ENCODE measurements at places on chromosomes 16 and 17.

DNA sequence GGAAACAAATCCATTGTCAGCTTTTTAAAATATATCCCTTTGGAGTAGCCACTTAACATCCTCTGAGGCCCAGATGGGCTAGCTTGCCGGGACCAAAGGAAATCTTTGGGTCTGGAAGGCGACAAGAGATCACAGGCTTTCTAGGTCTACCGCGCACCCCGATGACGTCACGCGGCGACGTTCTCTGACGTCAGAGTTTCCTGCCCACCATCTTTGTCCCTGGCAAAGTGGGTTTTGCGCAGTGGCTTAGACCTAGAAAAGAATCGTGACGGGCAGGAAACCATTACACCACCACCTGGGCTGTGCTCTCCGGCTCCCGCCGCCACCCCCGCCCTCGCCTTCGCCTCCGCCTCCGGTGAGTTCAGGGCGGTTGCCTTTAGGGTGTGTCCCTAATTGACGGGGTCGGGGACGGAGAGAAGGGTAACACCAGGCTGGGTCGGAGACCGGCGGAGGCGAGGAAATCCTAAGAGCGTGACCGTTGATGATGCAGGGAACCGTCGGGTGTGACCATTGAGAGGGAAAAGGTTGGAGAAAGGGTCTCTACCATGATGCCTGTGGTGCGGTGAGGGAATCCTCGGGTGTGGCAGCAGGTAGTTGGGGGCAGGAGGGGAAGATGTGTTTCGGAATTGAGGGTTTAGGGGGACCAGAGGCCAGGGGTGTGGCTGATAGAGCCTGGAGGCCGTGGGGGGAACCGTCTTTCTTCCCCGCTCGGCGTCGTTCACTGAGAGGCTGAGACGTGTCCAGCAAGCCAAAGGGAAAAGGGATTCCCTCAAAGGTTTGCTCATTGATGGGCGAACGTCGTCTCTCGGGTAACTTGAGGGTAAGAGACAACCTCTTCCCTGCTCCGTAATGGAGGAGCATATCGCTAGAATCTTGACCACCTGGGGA lies at the start of gene AP2B1:
Gene AP2B1, plus strand, starts transcription at position 249 of the 888 bp plus-strand sequence. CDS start 6,709 bp downstream, outside the sequence.
- peak; percentile 94 for DNase-seq

GRCh38 chr17:34173241-34173640 lies 81.8 kb upstream of the CCL2 start:
- no peak for DNase-seq

DNA sequence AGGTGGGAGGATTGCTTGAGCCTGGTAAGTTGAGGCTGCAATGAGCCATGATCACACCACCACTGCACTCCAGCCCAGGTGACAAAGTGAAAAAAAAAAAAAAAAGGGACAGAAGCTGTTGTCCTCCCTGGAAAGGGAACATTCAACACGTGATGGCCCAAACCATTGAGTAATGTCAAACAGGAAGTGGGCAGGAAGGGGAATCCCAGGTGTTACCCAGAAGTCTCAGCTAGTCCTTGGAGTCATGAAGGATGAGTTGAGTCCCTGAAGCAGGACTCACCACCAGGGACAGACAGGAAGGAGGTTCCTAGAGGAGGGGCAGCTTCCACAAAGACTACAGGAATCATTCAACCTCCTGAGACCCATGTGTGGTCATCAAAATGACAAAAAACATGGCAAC lies 19.8 kb upstream of the CMIP start:
- no peak for DNase-seq

DNA sequence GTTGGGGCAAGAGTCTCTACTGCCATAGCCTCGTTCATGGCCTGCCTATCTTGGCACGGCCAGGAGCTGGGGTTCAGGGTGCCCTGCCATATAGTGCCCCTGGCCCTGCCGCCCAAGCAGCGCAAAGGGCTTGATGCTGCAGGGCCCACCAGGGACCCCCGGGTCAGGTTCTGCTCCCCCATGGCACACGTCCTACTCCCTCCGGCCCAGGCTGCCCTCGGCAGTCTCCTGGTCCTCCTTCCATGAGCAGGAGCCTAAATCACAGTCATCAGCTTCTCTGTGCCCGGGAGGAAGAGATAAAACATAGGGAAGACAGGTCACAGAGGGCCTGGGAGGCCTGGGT lies 55.9 kb upstream of the MTSS2 start:
- no peak for DNase-seq

DNA sequence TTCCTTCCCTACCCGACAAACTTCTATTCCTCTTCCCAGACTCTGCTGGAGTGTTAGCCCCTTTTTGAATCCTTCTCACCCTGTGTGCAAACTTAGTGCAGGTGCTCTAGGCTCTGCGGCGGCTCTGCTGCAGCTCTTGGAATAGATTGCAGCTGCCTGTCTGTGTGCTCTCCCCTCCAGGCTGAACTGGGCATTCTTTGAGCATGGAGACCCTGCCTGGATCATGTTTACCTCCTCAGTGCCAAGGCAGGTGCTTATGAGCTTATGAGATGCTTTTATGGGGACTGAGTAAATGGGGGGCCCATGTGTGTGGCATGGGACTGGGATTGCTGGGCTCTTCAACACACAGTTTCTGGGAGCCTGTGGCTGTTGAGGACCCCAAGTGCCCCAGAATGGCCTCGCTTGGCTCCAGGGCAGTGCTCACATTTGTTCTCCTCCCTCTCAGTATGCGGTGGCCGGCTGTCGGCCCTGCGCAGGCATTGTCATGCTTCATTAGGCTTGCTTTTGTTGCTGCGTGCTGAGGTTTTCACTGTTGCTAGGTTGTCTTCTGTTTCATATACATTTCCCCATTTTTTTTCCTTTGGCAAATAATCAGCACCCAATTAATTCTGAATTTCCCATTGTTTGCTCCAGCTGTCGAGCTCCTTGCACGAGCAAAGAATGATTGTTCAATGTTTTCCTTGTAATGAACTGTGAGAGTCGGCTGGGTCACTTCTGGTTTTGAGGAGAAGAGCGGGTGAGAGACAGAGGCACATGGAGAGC lies 185.5 kb upstream of the NLRP1 start:
- no peak for DNase-seq

DNA sequence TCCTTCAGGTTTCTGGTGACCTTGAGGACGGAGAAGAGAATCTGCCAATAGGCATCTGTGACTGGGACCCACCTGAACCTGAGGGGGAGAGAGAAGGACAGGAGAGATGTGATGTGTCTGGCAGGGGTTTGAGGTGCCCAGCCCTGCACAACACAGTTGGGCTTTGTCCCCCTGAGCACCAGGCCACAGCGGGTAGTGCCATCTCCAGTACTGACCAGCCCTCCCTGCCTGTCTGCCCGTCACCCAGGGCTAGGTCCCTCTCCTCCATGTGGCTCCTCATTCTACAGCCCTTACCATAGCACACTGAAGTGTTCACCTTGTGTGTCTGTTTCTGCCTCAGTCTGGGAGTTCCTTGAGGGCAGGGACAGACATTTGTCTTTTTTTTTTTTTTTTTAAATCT lies 30.8 kb downstream of the NLRP1 start:
- no peak for DNase-seq

- DNase-seq, result no peak
These were observed 561 bp downstream of the AXIN1 start for GRCh38 chr16:351804-352520.

DNA sequence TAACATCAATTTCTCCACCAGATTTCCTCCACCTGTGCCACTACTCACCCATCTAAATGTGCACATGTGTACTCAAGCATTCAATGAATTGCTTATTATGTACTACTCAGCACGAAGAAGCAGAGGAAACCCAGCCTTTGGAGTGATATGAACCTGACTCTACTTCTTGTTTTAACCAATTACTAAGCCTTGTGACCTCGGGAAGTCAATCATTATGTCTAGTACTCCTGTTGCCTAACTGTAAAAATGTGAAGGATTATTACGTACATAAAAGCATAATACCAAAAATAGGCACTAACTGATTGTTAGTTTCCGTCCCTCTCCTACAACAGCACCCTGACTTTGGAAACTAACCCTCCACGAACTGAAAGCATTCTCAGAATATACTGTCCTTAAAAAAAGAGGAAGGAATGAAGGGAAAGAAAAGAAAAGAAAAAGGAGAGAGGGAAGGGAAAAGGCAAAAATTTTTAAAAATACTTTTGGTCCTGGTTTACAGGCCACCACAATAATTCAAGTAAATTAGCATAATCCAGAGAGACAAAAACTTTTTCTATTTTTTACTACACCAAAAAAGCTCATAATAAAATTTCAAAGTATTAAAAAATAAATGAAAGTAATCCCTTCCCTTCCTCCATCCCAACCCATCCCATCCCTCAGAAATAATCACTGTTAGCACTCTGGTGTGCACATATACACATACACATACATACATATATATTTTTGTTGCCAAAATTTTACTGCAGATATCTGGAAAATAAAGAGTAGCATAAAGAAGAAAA lies 53.6 kb downstream of the KANSL1 start:
- no peak for DNase-seq

DNA sequence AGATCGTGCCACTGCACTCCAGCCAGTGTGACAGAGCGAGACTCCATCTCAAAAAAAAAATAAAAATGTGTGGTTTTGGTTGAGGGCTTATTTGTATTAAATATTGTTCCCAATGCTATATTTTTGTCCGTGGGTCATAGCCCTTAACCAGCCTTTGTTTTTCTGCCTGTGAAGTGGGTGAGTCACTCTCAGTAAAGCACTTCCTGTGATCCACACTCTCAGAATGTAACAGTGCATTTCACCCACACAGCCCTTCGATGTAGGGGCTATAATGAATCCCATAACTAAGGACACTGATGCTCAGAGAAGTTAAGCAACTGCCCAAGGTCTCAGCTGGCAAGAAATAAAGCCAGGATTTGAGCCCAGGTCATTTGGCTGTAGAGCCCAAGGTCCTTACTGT lies 34.7 kb upstream of the POLR3E start:
- DNase-seq, result no peak

DNA sequence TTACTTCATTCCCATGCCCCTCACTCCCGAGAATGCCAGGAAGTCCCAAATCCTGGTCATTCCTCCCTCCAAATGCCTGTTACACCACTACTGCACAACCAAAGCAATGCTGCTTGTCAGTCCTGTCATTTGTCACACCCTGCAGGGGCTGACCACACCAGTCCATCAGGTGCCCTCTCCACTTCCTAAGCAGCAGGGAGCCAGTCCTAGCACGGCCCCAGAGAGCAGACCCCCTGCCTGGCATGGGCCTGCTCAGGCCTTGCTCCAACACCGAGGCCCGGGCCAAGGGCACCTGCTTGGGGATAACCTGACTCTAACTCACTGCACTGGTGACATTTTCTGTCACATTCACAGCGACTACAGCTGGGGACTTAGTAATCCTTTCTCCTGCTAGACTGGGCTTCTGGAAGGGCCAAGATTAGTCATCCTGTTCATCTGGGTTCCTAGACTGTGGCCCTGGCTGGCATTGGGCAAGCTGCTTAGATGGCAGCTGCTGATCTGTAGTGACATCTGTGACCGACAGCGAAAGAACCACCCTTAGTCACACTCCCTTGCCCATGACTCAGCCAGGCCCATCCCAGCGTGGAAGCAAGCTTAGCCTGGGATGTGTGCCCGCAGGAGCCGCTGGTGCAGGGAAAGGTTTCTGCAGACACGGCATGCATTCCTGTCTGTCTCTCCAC lies 5.4 kb downstream of the ALYREF start:
- DNase-seq, result no peak

- no peak for DNase-seq
These were observed 22.7 kb upstream of the TNFRSF13B start for GRCh38 chr17:16994631-16995030.

DNA sequence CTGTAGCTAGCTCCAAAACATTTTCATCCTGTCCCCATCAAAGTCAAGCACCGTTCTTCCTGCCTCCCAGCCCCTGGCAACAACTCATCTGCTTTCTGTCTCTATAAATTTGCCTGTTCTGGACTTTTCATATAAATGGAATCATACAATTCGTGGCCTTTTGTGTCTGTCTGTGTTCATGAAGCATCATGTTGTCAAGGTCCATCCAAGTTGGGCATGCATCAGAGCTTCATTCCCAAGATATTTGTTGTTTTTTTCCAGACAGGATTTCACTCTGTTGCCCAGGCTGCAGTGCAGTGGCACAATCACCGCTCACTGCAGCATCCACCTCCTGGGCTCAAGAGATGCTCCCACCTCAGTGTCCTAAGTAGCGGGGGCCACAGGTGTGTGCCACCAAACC lies 5.9 kb downstream of the SLC5A10 start:
- no peak for DNase-seq

DNA sequence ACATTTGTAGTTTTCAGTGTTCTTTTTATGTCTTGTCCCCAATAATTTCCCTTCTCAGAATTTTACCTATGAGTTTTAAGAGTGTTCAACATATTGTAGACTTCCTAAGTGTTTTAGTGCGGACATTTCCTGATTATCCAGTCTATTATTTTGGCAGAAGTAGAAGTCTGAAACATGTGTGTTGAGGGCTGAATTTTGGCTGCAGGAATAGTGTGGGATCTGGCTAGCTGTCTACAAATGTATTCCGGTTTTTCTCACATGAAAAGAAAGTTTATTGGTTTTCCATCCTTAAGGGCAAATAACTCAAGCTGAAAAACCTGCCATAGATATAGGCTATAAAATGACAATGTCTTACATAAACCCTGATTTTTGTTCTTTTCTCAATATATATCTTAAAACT lies 33.0 kb upstream of the CA10 start:
- DNase-seq, result no peak

DNA sequence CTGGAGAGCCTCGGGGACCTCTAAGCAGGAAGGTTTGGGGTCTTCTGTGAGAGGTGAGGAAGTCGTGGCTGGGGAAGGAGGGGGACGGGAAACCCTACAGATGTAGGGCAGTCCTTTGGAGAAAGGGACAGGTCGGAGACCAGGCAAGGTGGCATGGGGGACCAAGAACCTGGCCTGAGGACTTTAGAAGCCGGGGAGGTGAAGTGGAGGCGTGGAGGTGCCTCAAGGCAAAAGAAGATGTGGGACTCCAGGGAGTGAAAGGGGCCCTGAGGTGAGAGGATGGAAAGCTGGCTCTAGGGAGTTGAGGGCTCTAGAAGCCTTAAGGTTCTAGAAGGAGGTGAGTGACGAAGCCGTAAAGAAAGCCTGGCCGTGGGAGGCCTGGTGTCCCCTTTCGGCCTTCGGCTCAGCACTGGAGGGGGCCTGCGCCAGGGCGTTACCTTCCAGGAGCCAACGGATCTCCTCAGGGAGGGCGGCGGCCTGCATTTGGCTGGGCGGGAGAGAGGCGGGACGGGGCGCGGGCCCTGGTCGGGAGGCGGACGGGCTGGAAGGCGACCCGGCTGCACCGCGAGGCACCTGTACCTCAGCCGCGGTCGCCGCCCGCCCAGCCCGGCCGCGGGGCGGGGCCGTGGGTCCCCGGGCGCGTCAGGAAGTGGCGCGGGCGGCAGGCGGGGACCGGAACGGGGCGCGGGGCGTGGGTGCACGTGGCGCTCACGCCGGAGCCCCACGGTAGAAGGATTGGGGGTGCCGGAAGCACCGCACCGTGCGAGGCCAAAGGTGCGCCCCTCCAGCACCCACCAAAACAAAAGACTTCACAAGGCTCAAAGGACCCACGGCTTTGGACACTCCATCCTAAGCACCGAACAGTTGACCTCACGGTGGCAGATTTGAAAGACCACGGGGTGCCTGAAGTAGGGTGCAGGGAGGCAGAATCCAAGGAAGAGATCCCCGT lies at the start of gene SKAP1:
Gene SKAP1, minus strand, starts transcription at position 577 of the 949 bp plus-strand sequence.
- DNase-seq, result no peak

All from fibroblast of the conjunctiva (primary cell).